ENCODE measurements at places on chromosomes 3 and 15. TPM values are rescaled to one million over a fixed set of nuclear protein-coding genes. Genes with fewer than 3 reads are reported as not detected.

AGBL1 gene
- 0.19 TPM for total RNA-seq

RTP4 gene
- total RNA-seq, result 0.94 TPM

FGD5 gene
- 15.6 TPM for total RNA-seq

CHL1 gene
- 2.5 TPM for total RNA-seq

COPG1 gene
- 122 TPM for total RNA-seq

TIMP4 gene
- total RNA-seq, result 4.3 TPM

SLCO2A1 gene
- total RNA-seq, result 59.2 TPM

GOLGA8G gene
- total RNA-seq, result not detected

SPATA12 gene
- total RNA-seq, result not detected

DNA sequence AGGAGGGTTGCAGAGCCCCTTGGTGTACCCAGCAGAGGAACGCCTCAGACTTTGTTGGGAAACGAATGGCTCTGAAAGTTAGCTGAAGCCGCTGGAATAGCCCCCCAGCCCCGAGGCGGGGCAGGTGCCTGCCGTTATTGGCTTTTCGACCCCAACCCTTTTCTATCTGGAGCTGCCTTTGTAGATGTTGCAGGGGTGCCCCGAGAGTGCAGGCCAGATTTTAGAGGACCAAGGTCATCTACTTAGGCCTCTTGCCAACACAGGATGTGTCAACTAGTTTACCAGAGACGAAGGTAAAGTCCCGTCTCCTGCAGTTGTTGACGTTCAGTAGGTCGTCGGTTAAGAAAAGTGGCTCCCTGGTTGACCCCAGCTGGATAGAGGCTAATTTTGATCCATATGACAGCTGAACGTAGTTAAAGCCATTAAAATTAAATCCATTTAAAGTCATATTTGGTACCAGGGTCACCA, 579 bp upstream of the UBE3A start:
- no peak for DNase-seq

- no peak for DNase-seq
Observed at GRCh38 chr3:158494673-158495072, 76.3 kb upstream of the MLF1 start.

- DNase-seq, result peak; percentile 78
Observed at GRCh38 chr3:114496021-114496434, 202.2 kb downstream of the TIGIT start.

- no peak for DNase-seq
Observed at GRCh38 chr15:39998511-39999077, 40.4 kb downstream of the SRP14 start.

GRCh38 chr3:85939074-85939482, 980.3 kb downstream of the CADM2 start:
- DNase-seq, result no peak

DNA sequence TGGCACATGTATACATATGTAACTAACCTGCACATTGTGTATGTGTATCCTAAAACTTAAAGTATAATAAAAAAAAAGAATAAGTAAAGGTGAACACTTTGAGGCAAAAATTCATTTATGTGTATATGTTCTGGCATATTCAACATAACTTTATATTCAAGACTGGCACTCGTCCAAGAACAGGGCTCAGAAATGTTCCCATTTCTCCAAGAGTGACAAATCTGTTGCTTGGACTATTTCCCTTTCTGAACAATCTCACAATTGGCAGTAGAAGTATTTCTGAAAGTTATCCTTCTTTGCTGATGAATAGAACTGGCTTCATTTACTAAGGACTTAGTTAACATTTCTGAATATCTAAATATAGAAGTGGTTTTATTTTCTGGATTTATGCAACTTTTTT, 212.8 kb downstream of the ADAMTSL3 start:
- DNase-seq, result no peak

DNA sequence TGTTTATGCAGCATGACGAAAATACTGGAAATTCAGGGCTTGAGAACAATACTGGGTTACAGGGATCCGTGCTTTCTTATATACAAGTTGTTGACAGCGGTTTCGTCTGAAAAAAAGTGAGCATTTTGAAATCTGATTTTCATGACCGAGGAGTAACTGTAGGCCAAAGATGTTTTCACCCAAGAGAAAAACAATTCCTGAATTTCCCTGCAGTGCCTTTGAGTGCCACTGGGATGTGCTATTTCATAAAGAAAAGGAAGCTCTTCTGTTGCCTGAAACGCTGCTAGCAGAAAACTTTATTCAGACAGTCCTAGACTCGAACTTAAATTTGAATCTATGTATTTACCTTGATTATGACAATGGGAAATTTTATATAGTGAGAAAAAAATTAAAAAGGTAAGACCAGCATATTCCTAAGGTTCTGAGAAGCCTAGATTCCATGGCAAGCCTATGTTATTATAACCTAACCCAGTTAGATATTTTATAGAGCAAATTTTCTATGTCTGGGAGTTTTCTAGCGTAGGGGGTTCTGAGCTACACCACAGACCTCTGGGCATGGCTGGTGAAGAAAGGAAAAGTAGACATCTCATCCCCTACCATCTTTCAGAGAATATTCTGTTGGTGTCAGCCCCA, 30.2 kb downstream of the KCNAB1 start:
- no peak for DNase-seq

DNA sequence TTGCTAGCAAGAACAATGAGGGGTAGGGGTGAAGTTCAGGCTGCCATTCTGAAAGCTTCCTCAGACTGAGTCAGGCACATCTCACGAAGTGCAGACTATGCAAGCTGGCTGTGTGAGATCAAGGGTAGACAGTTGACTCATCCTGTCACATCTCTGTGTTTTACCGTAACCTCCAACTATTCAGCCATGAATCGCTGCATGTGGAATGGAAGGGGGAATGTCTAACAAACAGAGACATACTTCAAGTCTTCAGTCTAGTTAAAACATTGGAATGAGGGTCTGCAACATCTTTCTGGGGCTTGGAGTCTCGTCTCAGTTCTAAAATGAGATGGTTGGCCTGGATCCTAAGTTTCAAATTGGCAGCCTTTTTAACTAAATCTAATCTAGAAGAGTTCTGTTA, 25.9 kb downstream of the AGTR1 start:
- DNase-seq, result no peak

DNA sequence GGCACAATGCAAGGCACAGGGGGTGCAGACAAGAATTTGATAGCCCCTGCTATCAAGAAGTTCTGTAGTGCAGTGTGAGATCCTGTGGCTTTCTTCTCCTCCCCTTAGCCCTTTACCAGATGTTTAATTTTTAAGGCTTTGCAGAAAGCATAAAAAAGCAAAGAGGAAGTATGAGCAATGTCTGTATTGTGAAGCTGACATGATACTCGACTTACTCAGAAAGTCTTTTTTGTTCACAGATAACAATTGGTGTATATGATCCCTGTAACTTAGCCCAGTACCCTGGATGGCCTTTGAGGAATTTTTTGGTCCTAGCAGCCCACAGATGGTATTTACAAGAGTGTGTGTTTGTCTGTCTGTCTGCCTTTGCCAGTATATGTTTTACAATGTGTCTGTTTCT, 58.9 kb downstream of the ATG7 start:
- DNase-seq, result no peak
